ENCODE measurements at places on chromosomes 6 and 20.

- DNase-seq: no peak
Measured at GRCh38 chr20:826695-827323, 6.7 kb upstream of the FAM110A start.

DNA sequence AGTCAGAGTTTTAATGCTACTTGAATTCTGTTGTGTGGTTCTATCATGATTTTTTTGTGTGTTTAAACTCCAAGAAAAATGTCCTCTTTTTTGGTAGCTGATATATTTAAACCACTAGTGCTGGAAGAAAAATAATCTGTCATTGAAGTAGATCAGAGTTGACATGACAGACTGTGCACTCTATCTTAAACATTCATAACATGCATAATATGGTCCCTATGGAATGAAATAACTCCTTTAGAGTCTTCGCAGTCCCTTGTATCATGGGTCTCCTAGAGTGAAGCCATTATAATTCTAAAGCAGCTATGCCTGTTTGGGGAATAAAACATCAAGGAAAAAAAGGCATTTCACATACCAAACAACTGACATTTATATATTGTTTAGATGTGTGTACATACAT is 282.7 kb upstream of the CITED2 start:
- no peak for DNase-seq

DNA sequence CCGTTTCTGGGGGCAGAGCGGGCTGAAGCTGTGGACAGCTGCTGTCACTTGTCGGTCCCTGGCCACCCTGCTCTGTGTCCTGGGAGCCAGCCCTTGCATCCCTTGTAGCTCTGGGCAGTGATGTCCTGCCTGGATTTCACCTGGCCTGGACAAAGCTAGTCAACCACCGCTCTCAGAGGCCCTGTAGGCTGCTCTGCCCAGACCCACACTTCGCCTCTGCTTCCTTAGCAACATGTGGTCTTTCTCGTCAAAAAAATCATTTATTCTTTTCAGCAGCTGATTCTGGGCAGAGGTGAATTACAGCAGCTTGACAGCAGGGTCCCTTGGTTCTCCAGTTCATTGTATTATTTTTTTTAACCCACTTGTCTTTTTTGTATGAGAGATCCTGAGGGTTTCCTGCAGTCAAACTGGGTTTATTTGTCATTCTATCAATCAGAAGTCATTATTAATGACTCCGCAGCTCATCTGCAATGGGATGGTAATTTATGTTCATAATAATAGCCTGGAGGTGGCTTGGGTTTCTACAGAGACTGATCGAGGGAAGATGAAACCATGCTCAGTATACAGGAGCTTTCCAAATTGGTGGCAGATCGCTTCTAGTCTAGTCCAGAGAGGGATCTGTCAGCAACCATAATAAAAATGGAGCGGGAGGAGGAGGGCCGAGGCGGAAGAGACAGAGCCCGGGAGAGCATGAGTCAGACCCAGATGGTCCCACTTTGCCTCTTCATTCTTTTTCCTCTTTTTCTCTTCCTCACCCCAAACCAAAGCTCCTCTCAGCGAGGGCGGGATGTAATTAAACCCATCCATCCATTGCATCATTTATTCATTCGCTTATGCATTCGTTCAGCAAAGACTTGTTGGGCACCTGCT is 22.4 kb downstream of the EDN3 start:
- no peak for DNase-seq

DNA sequence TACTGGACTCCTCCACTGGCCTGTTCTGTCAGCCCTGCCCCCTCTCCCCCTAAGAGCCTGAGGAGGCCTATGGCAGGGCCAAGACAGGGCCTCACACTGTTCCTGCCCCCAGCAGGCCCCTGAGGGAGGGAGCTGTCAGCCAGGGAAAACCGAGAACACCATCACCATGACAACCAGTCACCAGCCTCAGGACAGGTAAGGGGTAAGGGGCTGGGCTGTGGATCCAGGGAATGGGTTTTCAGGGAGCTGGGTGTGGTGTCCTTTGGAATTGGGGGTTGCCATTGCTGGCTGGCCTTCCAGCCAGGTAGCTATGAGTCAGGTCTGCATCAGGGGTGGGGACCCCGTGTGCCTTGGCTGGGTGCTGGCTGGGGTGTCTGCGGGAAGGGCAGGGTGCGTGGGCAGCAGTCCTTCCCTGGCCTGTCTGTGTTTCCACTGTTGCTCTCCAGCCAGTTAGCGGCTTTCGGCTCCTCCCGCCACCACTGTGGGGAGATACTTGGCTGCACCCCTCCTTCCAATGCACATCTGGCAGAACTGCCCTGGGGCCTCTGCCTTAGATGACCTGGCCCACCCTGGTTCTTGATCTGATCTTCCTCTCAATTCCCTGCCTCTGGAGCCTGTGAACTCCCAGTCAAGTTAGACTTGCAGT is 3.9 kb downstream of the SLC29A1 start:
- no peak for DNase-seq

DNA sequence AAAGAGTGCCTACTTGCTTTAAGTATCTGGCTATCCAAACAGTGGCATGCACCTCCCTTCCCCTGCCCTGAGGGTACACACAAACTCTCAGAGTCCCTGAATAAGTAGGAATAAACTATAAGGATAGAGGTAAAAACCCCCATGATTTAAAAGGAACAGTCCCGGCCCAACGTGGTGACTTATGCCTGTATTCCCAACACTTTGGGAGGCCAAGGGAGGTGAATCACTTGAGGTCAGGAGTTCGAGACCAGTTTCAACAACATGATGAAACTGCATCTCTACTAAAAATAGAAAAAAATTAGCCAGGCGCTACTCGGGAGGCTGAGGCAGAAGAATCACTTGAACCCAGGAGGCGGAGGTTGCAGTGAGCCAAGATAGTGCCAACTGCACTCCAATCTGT is 22.2 kb downstream of the SAMHD1 start:
- DNase-seq: no peak

DNA sequence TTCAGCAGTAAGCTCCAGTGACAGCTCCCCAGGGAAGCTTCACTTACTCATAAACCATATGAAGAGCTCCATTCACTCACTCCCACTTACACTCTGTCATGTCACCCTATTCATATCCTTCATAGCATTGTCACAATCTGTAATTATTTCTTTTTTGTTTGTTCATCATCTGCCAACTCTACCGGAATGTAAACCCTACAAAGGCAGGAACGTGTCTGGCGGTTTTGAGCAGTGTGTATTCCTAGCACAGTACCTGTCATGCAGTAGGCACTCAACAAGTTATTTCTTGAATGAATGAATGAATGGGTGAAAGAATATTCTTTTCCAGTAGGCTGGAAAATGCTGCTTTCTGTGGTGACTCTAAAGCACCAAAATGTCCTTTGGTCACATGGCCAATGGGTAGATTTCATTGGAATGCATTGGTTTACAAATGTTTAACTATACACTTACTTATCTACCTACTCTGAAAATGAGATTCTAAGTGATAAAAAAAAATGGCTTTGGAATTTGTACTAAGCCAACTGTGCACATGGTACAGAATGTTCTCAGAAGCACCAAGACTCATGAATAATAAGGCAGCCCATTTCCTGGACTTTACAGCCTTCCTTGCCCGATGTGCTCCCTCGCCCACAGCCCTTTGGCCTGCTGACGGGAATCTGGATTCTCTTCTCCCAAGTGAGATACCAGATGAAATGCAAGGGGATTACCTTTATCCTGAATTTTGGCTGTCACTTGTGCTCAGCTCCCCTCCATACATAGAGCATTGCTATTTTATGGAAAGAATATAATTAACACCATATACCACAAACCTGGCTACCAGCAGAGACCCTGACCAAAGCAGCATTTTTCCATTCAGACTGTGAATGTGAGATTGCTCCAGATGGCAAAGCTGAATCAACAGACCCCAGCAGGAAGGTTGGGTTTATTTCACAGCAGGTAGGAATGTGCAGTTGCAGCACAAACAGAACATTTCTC is 273.3 kb downstream of the ALDH8A1 start:
- DNase-seq: no peak

DNA sequence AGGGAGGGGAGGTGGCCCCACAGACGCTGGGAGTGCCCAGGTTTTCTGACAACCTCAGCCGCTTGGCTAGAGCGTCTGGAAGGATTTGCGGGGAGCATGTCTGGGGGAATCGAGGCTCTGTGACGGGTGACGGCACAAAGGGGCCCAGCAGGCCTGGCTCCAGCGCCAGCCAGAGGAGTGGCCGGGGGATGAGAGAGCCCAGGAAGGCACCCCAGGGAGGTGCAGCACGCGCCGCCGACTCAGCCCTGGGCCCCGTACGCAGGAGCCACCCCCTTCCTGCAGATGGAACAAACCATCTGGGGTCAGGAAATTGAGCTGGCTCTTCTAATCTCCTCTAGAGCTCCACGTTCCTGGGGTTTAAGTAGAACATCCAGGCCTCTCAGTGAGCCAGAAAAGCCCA is 5.9 kb upstream of the SLCO4A1 start:
- no peak for DNase-seq

DNA sequence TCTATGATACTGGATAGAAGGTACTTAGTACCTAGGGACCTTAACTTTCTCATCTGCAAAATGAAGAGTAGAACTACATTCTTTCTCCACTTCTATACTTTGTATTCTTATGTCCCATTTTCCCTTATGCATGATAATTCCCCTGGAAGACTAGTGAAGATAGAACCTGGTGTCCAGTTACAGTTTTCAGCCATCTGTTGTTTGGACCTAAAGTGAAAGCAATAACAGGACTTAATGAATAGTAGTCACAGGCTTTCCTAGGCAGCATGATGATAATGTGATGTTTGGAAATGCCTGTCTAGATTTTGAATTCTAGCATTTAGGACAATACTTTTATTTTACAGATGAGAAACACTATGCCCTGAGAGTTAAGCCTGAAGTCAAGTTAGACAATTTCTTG is 153.8 kb downstream of the RIMS1 start:
- no peak for DNase-seq

Data from activated naive CD8-positive, alpha-beta T cell treated with anti-CD3 and anti-CD28 coated beads, Interleukin-2, amount 10 ng/mL, durations not matched to agents 7 days and 5 days (primary cell).